NCI-H2107 (cell line): ENCODE measurements at places on chromosomes 2 and 18.

DNA sequence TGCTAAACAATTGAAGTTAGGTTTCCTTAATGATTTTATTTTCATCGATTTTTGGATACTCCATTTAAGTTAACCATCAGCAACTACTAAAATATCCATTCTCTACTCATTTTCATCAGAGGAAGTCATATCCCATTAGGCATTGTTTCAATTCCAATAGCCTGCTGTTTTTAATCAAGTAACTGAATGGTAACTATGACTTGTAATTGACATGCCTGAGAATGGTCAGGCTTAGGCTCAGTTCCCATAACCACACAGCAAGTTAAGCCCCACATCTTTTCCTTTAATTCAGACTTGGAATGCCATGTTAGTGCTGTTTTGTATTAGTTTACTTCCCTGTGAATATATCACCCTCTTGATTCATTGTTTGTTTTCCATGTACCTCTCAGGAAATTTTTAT is 398.8 kb downstream of the ARHGAP15 start:
- no peak for DNase-seq

DNA sequence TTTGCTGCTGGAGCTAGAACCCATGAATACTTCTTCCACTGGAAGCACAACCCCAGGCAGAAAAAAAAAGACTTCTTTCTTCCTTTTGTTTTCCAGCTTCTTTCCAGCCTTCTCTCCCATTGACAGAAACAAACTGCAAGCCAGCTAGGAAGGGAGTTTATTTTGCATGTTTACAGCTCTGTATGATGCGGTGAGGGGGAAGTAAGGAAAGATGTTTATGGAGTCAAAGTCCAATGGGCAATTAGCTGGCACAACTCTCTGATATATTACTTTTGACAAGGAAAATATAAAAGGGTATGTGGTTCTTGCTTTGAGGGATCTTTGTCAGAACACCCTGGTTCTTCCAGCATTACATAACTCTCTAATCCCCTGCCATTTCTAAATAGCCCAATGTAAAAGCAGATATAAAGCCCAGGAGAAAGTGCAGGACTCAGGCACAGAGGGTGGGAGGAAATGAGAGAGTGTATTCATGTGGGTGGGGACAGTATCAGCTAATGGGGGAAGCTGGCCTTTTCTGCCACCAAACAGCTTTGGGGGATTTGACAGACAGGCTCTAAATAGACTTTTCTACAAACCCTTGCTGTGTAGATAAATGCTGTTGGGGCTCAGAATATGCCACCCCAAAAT is 9.3 kb upstream of the NMS start:
- DNase-seq, result no peak

- no peak for DNase-seq
Measured at GRCh38 chr2:188449971-188450370, 158.3 kb downstream of the GULP1 start.

DNA sequence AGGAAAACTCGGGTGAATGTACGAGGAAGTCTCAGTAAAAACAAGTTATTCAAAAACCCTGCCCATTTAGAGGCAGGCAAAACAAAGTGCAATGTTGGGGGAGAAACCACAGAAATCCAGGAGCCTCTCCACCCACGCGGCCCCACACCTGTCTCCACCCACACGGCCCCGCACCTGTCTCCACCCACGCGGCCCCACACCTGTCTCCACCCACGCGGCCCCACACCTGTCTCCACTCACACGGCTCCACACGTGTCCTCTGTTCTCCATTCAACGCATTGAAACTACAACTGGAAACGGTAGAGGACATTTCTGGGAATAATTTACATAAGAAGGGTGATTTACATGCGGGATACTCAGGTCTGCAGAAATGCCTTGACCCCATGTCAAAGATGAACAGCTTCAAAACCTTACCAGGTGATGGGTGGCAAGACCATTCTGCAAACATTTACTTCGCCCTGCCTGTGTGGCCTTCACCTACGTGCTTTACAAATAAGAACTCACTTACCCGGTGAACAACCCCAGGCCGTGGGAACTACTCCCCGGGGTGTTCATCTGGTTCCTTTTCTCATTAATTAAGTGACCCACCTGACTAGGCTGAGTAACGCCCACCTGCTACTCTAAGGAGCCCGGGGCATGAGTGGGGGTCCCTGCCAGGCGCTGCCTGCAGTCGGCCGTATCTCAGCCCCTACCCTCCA is 100.4 kb downstream of the EIPR1 start:
- no peak for DNase-seq

DNA sequence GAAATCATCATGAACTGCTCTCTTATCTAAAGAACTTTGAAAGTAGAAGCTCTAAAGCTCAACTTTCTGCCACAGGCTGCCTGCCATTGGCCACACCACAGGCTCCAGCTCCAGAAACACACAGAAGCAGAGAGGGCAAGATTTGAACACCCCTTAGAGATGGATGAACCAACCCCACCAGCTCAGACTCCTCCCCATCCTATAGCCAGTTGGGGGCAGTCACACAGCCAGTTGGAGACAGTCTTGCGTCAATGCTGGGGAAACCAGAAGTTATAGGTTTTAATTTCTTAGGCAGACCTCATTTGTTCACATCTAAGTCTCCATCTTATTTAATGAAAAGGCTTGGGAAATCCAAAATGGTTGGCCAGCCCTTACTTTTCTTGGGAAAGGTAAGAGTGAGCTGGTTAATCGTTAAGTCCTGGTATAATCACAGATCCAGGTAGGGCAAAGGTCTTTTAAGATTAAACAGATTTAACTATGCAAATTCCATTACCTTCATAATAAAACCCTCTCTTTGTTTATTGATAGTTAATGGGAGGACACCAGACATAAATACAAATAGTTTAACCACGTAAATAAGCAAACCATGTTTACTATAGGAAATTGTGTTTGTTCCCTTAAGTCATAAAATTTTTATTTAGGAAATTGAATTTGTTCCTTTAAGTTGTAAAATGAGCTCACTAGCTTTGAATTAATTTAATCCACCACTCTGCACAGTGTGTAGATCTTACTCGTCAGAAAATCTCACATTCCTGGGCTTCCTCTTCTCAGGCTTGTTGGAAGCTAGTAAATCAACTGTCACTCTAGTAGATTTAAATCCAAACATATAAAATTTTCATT is 28.0 kb downstream of the MRO start:
- no peak for DNase-seq

- no peak for DNase-seq
Measured at GRCh38 chr18:70397259-70397925, 108.5 kb downstream of the SOCS6 start.

DNA sequence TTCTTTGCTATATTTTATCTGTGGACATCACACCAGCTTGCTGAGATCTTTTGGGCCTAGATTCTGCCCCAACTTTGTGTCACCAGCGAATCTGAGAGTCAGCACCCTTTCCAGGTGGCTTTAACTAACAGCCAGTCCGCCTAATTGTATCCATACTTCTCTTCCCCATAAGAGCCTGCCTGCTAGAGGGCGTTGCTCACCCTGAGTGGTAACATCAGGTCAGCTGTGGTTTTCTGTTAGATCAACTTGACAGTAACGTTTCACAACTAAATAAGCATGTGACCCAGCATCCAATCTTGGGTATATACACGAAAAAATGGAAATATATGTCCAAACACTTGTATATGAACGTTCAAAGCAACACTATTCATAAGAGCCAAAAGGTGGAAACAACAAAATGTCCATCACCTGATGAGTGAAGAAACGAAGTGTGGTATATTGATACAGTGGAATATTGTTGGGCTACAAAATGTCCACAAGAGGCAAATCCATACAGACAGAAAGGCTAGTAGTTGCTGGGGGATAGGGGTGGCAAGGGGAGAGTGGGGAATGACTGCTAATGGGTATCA is 24.9 kb downstream of the EFHD1 start:
- DNase-seq, result no peak

GRCh38 chr2:10132996-10133647 is 10.6 kb downstream of the RRM2 start:
- no peak for DNase-seq

GRCh38 chr2:239714116-239714515 is 311.0 kb downstream of the NDUFA10 start:
- no peak for DNase-seq

- DNase-seq, result no peak
Measured at GRCh38 chr2:69780921-69781320, 39.0 kb downstream of the ANXA4 start.

DNA sequence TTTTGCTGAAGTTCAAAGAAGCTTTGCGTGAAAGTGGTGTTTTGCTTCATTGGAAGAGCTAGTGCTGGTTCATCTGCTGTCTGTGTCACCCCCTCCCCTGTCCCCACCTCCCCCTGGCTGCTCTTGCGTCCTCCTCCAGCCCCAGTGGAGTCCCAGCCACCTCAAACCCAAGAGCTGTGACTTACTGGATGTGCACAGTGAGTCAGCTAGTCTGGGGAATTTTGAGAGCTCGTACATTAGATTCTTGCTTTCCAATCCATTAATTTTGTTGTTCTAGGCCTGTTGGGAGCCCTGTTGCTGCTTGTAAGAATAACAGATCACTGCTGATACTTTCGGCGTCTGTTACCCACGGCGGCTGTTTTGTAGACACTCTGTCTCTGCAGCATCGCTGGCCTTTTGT is 412.1 kb downstream of the TSN start:
- no peak for DNase-seq

DNA sequence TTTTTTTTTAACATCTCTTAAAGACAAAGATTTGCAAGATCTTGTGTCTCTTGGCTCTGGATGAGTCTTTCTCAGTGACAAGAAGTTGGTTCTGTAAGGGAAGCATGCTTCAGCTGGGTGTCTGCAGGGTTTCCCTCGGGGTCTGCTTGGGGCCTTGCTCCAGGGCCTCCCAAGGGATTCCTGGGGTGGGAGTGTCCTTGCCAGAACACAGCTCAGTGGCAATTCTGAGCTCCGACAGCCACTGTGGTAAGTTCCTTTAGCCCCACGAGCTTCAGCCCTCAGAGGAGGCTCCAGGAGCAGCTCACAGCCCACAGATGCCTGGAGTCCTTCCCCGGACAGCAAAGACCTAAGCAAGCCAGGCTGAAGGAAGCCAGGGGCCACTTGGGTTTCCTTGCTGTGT is 52.4 kb downstream of the EMX1 start:
- no peak for DNase-seq

DNA sequence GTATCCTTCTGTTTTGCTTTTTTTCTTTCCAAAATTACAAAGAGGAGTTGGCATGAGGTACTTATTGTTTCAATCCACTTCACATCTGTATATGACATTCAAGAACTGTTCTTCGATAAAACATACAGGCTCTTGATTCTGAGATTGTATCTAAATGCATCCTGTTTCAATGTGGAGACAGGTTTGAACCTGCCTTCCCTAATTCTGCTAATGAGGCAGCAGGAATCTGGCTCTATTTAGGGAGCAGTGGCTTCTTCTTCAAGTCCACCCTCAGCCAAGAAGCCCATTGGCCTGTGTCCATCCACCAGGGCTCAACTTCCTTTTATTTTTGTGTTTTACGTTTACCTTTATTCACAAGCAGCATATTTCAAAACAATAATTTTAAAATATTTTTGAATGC is 84.8 kb upstream of the PIK3C3 start:
- no peak for DNase-seq

- DNase-seq, result no peak
Measured at GRCh38 chr2:18527326-18527725, 33.1 kb downstream of the RDH14 start.

DNA sequence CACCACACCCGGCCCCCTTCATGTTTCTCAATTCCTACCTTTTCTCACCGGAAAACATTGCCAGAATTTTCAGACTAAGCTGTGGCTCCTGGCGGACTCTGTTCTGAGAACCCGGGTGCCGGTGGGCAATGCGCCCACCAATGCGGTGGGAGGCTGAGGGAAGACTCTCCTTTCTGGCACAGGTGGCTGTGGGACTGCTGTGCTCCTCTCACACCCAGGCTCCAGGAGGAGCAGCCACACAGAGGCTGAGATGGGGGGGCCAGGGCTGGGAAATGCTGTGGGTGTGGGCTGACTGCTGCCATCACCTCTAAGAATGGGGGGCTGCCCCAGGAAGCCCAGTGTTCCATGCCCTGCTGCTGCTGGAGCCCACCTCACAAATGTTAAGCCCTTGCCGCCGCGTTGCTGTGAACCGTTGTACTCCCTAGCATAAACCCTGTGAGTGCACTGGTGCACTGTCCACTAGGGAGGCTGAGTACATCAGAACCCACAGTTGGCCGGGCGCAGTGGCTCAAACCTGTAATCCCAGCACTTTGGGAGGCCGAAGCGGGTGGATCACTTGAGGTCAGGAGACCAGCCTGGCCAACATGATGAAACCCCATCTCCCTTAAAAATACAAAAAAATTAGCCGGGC is 152.6 kb downstream of the LDLRAD4 start:
- no peak for DNase-seq

DNA sequence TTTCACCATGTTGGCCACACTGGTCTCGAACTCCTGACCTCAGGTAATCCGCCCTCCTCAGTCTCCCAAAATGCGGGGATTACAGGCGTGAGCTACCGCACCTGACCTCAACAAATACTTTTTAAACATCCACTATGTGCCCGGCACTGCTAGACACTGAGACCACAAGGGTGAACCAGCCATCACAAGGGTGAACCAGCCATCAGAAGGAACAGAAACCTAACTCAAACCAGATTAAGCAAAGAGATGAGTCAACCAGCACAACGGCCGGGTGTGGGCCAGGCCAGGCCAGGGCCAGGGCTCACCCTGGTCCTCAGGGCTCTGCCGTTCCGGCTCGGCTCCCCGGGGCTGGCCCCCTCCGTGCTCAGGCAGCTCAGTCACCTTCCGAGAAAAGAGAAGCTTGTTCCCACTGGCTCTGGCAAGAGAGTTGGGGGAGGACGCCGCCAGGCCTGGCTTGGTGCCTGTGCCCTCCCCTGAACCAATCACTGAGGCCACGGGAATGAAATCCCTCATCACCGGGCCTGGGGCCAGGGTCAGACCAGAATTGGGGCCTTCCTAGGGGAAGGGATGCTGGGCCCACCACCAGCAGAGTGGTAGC is 4.4 kb downstream of the TEX44 start:
- no peak for DNase-seq

DNA sequence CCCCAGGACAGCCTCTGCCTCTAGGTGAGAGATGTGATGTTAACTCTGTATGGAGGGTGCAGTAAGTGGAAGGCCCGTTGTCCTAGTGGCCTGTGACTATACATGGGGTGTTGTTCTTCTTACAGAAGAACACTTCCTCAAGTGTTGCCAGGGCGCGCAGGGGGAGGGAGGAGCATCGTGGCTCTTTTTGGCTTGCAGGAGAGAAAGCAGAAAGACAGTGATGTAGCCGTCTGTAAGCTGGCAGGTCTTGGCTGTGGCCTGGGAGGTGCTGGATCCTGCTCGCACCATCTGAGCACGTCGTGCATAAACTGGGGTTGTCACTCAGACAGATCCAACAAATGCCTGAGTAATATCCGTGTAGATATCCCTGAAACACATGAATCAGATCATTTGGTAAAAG is 44.3 kb downstream of the ZNF236 start:
- DNase-seq, result no peak

GRCh38 chr2:118047380-118047826 is 33.5 kb upstream of the CCDC93 start:
- no peak for DNase-seq

GRCh38 chr2:224584111-224584784 is 915 bp downstream of the CUL3 start:
- no peak for DNase-seq
